ENCODE measurements at places on chromosomes 2 and 18.

DNA sequence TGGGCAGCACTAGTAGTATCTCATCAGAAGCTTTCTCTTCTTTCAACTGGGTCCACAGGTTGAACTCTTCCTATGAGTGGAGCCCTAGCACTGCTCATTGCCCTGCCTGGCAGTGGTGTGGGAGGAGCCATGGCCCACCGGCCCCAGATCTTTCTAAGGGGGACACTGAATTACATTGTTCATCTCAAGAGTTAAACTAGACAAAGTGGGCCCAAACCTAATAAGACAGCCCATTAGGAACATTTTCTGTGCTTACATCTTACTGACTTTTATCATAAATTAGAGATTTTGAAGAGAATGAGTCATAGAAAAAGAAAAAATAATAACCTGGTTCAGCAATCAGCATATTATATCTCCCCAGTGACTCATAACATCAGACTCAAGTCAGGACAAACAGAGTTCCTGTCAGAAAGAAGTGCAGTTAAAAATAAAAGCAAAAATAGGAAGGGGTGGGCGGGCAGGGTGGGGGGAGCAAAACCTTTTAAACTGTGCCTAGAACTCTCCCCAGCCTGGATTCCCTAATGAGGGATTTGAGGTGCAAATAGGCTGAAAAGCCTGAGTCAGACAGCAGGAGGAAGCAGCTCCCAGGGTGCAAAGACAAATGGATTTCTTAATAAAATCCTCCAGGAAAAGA lies 161.6 kb upstream of the TRIB2 start:
- no peak for DNase-seq

GRCh38 chr2:80256782-80257167 lies 47.8 kb downstream of the LRRTM1 start:
- DNase-seq, result no peak

DNA sequence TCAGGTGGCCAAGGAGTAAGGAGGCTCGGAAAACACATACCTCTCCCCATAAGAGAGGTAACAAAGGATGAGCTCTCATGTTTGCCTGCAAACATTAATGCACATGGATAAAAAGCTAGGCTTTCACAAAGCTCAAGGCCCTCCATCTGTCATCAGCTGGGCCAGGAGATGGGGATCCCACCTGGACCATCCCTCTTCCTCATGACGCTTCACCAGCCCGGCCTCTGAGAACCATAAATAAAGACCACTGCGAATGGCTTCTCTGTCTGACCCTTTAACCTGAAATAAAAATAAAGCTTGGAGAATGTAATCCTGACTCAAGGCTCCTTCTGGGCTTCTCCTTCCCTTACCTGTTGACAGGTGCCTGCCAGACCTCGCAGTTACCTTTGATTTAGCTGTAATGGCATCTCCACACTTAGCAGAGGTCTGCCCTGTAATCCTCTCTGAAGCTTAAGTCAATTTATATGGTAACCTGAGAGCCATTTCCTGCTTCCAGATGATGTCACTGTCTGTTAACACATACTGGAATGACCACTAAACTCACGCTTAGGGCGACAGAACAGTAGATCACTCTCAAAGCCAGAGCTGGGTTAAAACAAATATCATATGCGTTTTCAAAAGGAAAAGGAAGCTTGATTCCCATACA lies 29.3 kb upstream of the FOXI3 start:
- no peak for DNase-seq

GRCh38 chr2:235841863-235842262 lies 326.3 kb downstream of the GBX2 start:
- no peak for DNase-seq

- DNase-seq, result peak; percentile 56
Measured at GRCh38 chr2:219057709-219058540, 2.8 kb downstream of the IHH start.

- DNase-seq, result no peak
Measured at GRCh38 chr2:67216103-67216502, 181.0 kb upstream of the ETAA1 start.

DNA sequence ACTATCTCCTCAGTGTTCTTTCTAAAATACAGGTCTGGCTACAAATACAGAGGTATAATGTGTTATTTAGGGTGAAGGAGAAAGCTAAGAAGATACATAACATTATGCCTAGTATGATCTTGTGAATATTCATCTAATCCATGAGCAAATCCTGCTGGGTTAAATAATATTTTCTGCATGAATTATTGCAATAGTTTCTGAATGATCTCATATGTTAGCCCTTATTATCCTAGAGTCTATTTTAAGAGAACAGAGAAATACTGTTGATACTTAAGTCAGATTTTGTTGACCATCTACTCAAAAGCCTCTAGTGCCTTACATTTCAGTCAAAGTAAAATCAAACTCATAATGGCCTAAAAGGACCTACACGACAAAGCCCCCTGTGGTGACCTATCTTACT lies 382.3 kb downstream of the FIGN start:
- DNase-seq, result no peak

DNA sequence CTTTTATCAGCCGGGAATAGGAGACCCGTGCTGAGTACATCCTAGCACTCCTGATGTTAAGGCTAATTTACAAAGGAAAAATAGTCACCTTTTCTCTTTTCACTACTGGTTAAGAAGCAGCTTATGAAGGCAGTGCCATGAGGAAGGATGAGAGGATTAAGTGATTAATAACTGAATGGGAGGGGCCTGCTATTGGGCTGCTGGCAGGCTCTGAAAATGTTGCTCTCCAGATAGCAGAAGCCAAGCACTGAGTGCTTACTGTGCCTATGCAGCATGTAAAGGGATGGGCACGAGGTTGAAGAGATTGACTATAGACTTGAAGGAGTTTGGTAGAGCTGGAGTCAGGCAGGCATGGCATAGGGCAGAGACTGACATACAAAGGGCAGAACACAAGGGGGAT lies 282.4 kb upstream of the THSD7B start:
- DNase-seq, result no peak

DNA sequence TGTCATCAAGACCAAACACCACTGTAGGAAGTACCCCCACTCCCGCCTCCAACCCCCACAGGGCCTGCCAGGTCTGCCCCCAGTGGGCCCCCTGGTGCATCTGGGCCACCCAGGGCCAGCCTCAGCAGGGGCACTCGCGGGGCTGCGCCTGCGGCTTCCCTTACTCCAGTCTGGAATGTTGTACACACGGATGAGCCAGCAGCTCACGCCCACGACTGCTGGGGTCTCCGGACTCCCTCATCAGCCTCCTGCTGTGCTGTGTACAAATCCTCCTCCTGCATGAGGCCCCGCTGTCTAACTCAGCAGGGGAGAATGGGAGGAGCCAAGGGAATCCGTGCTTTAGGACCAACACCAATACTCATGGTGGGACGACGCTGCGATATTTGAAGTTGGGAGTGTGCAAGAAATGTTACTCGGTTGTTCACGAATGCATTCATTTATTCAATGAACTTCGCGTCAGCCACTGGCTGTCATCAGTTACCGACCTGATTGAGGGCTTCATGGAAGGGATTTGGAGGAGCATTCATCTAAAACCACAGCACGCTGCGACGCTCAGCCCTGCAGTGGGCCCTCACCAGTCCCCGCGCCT lies 654 bp upstream of the ASB1 start:
- DNase-seq, result peak; percentile 36

GRCh38 chr2:240341064-240341463 lies 94.4 kb upstream of the GPC1 start:
- DNase-seq, result no peak

GRCh38 chr18:66972681-66973080 lies 368.8 kb upstream of the CDH19 start:
- DNase-seq, result no peak

GRCh38 chr2:172919732-172920131 lies 155.9 kb upstream of the MAP3K20 start:
- no peak for DNase-seq

GRCh38 chr2:235394278-235394828 lies 99.5 kb upstream of the AGAP1 start:
- DNase-seq, result no peak

GRCh38 chr2:233728723-233729301 lies at the start of gene UGT1A3:
UGT1A3 (plus strand) TSS chr2:233729042; CDS start chr2:233729127, 85 bp downstream.
- DNase-seq, result no peak

All from NCI-H1105 treated with DMSO at 0.1 percent for 48 hours (cell line).